Left renal cortex interstitium (tissue), 4 donors: ENCODE measurements at places on chromosomes 16 and 17.

GRCh38 chr17:1190751-1191331 lies 11.1 kb upstream of the ABR start:
- DNase-seq = no peak

DNA sequence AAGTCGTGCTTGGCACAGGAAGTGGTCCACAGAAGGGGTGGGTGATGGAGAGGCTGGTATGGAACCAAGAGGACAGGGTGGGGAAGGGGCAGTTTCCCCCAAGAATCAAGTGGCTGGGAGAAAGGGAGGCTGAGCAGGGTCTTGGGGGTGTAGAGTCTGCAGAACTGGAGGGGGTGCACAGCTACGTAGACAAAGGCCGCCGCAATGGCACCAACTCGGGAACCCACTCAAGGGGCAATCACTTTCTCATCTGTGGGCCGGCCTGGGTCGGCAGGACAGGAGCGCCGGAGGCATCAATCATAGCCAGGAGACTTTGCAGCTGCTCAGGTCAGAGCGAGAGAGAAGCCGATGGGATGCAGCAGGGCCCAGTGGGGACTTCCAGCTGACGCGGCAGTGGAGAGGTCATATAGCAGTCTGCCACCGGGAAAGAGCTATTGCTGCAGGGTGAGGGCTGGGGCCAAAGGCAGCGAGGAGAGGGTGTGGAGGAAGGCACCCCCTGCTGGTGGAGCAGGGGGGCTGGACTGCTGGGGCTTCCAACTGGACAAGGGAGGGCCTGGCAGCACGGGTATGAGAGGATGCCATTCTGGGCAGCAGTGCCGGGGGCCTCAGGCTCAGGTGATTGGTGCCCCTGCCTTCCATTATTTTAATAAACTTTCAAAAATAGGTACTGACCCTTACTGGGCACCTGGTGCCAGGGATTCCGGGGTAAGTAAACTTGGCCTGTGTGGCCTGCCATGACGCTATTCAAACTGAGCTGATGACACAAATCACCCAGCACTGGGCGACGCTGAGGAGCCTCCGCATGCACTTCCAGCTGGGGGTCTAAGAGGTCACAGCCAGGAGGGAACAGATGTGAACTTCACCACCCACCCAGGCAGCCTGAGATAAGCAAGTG lies 52.5 kb upstream of the MTSS2 start:
- DNase-seq = no peak

DNA sequence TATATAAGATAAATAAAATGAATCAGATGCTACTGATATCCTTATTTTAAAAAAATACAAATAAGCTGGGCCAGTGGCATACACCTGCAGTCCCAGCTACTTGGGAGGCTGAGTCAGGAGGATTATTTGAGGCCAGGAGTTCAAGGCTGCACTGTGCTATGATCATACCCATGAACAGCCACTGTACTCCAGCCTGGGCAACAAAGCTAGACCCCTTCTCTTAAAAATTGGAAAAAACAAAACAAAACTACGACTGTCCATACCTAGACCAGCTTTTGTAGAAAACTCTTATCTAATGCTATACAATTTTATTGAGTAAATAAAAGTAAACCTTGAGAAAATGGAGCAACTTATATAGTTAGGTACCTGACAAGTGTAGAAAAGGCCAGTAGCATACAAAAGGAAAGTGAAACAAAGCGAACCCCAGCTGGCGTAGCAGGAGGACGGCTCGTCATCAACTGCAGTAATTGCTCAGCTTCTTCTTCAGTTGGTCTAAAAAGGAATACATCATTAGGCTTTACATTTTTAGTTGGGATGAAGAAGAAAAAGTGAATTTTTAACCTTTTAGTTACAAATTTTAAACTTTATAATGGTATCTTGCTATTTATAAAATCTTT lies 23.6 kb downstream of the INTS2 start:
- DNase-seq = no peak

- DNase-seq = no peak
Observed at GRCh38 chr16:804193-805048, 3.9 kb upstream of the GNG13 start.

DNA sequence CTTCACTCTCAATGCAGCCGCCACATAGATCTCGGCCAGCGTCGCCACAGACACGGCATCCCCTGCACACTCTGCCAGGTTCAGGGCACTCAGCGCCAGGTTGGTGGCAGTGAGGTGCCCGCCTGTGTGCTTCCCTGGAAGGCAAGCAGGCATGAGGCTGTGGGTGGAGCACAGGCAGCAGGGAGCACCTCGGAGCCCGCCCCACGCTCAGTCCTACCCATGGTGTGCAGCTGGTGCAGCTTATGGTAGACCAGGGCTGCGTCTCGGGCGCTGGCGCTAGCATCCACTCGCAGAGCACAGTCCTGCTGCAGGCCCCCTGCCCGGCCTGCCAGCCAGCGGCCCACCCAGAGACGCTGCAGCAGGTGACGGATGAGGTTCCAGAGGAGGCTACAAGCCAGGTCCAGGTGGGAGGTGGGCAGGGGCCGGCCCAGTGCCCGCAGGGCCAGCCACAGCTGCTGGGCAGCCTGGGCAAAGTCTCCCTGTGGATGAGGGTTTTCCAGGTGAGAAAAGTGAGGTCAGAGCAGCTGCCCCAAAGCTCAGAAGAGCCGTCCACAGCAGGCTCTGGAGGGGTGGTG lies 20.5 kb downstream of the SREBF1 start:
- DNase-seq = no peak

DNA sequence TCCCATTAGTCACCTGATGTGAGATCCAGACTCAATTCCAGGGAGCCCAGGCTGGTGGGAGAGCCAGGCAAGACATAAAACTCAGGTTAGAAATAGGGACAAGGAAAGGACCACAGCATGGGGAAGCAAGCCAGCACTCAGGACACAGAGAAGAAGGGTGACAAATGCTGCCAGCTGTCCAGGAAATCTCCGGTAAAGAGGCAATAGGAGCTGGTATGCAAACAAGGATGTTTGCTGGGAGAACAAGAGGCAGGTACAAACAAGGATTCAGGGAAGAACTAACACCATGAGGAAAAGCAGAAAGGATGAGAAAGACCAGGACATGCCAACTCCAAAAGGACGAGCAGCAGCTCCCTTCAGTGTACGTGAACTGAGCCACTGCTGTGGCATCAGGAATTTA lies 10.2 kb upstream of the TXNDC11 start:
- no peak for DNase-seq

- no peak for DNase-seq
Observed at GRCh38 chr17:68294196-68294555, 2.9 kb downstream of the ARSG start.

DNA sequence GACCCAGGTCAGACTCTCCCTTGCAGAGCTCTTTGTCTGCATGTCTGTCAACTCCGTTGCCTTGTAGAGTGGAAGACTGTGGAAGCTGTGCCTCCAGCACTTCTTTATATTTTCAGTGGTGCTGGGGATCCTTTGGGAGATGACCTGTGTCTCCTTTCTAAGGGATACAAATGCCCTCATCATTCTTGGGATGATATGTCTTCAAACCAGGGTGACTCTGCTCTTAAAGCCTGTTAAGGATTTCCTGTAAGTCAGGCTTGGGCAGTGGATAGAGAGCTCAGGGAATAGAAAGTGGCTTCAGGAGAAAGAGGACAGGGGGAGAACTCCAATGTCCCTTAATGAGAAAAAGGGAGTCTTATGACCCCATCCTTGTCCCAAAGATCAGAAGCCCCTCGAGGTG lies 1.5 kb downstream of the HOXB3 start:
- no peak for DNase-seq

- DNase-seq = no peak
Observed at GRCh38 chr16:726438-727290, at the start of the genes CCDC78 and HAGHL. TSS of gene CCDC78 (minus strand) at chr16:726443. CDS start at chr16:726367, 76 bp downstream. TSS of gene HAGHL (plus strand) at chr16:727106. CDS start at chr16:727510, 404 bp downstream.

DNA sequence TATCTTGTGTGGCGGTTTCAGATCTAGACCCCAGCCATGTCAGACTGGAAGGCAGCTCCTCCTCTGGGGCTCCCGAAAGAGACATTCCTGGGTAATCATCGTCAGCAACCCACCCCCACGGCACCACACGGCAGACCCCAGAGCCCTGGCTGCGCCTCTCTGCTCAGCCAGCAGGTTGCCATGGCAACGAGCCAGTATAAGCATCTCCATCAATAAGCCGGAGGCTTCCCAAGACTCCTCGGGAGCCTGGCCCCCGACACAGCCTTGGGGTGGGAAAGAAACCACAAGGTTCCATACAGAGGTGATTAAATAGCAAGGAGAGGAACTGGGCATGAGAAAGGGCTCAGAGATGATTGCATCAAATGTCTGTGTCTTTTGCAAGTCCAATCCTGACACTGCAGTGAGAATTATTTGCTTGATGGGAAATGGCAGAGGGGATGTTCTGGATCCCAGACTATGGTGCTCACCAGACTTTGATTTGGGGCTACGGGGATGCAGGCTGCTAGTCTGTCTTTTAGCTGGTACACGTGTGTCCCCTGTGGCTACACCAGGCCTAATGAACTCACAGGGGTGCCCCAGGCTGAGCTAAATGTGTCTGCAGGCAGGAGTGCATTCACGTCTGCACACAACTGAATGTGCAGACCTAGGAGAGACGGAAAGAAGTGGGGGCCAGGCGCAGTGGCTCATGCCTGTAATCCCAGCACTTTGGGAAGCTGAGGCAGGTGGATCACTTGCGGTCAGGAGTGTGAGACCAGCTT lies 320.5 kb upstream of the TNRC6C start:
- no peak for DNase-seq

DNA sequence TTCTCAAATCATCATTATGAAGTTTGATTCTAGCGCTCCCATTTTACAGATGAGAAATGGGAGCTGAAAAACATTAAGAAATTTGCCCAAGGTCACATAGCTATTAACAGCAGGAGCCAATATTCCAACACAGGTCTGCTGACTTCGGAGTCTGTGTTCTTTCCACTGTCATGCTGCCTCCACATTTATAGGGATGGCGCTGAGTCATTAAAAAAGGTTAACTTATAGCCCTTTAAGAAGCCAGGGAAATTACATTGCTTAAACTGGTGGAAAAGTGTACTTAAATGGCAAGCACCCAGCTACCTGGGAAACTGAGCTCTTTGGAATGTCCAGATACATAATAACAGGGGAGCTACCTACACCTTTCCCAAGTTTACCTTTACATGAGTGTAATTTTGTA lies 65.0 kb downstream of the TBX4 start:
- no peak for DNase-seq
